ENCODE measurements at places on chromosomes 12 and 14.

DNA sequence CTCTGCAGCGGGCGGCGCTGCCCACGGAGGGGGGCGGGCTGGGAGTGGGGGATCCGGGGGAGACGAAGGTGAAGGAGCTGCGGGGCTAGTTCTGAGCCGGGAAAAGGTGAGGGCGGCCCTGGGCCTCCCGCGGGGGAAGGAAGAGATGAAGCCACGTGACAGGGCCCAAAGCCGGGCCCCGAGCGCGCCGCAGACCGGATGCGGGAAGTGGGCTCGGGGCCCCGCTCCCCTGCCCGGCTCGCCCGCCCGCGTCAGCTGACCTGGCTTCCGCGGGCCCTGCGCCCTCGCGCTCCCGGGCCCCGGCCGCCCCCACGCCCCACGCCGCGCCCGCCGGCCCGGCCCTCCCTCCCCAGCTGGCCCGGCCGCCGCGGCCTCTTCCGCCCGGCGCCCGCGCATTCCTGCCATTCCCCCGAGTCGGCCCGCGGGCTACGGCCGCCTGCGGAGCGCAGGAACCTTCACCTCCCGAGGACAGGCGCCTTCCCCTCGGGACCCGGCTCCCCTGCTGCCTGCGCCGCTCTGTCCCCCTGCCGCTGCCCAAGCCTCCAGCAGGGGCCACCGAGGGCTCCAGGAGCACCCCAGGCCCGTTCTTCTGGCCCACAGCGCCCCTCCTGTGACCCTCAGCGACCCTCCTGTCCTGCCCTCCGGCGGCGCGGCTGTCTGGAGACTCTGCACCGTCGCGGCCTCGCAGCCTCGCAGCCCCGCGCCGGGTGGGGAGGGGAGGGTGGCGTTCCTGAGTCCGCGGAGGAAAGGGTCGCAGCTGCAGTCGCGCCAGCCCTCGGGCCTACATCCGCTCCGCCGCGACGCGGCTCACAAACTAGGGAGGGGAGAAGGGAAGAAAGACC, 20.4 kb downstream of the NINJ2 start:
- DNase-seq = no peak

GRCh38 chr12:49345825-49346658, 646 bp upstream of the DNAJC22 start:
- no peak for DNase-seq

DNA sequence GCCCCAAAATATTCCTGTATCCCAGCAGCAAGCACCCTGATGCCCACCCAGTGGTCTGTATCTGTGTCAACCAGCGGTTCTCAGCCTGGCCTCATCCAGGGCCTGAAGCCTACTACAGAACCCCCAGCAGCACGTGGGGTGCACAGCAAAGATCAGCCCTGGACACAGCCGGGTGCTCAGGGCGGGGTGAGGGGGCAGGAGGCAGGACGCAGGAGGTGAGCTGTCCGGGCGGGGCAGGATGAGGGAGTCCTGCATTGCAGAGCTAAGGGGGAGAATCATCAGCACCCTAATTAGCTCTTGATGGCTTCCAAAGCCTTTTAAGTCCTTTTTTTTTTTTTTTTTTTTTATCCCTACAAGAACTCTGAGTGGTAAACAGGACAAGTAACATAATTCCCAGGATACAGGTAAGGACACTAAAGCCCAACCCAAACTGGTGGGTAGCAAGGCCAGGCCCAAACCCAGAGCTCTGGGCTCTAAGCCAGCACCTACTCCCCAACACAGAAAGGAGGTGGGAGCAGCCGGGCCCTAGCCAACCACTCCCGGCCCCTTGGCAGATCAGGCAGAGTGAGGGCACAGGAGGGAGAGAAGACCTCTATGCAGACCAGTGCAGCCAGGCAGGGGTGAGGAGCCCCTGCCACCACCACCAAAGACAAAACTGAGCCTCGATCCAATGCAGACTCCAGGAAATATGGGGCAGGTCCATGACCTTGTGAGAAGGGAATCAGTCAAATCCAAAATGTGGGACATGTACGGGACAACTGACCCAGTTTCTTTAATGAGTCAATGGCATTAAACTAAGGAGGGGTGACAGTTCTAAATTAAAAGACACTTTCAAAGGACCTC, 32.3 kb upstream of the EIF5 start:
- no peak for DNase-seq

DNA sequence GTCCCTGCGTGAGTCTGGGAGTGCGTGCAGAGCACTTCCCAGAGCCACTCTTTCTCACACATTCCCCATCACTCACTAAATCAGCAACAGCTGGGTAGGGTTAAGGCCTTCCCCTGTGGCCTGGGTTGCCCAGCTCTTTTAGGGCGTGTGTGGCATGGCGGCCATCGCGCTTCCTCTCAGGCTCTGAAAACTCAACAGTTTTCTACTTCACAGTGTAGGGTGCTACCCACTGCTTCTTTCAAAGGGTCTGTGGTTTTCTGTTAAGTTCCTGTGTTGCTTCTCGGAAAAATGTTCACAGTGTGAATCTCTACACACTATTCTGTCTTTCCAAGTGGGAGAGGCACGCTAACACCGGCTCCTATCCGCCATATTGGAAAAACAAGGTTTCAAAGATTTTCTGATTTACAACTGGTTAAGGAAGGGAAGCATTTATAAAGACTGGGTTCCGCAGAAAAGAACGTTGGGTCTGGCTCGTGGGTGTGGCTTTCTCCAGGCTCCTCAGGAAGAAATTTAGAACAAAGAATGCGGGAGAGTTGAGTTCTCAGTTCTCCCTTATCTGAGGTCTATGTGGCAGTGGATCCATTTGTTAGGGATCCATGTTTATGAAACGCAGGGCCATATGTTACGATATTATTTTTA, 34.9 kb upstream of the AEBP2 start:
- DNase-seq = no peak

- no peak for DNase-seq
Observed at GRCh38 chr12:96516472-96517430, 27.4 kb downstream of the CFAP54 start.

DNA sequence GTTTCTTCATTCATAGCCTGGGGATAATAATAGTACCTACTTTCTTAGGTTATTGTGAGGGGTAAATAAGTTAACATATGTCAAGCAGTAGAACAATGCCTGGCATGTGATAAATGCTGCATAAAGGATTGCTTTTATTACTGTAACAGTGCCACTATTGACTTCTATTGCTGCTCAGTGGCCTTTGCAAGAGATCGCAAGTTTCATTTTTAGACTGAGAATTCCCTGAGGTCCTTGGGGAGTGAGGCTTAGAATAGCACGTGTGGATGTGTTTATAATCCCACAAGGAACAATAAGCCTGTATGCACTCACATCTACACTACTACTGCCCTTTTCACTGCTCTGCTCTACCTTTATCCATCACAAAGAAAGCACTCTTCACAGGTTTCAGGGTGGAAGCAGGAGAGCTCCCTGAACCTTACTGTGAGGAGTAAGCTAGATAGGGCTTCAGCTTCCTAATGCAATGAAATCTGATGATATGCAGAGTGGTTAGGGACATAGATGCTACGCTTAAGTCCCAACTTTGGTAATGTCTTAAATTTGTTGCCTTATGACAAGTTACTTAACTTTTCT, 302.6 kb downstream of the SNAPC1 start:
- DNase-seq = no peak

DNA sequence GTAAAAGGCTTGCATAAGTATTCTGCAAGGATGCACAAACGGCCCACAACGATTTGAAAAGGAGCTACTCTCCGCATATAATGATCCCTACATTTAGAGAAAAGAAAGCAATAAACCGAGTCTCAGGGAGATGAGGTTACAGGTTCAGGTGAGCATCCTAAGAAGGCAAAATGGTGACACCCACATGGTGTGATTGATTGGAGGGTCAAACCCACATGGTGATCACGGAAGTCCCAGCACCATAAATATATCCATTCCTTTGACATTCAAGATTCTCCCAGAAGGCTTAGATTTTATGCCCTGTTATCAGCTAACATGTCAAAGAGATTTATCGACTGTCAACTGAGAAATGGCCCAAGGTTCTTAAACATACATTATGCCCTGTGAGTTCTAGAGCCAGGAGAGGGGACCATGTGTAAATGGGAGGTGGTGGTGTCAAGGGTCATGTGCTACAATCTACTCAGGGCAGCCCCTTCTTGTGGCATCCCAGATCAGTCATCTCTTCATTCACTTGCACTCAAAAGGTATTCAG, 282.2 kb downstream of the EMP1 start:
- DNase-seq = no peak

GRCh38 chr12:51307655-51308593, 16.1 kb downstream of the BIN2 start:
- DNase-seq = no peak

GRCh38 chr12:2185751-2186341, 133.1 kb downstream of the CACNA1C start:
- no peak for DNase-seq

DNA sequence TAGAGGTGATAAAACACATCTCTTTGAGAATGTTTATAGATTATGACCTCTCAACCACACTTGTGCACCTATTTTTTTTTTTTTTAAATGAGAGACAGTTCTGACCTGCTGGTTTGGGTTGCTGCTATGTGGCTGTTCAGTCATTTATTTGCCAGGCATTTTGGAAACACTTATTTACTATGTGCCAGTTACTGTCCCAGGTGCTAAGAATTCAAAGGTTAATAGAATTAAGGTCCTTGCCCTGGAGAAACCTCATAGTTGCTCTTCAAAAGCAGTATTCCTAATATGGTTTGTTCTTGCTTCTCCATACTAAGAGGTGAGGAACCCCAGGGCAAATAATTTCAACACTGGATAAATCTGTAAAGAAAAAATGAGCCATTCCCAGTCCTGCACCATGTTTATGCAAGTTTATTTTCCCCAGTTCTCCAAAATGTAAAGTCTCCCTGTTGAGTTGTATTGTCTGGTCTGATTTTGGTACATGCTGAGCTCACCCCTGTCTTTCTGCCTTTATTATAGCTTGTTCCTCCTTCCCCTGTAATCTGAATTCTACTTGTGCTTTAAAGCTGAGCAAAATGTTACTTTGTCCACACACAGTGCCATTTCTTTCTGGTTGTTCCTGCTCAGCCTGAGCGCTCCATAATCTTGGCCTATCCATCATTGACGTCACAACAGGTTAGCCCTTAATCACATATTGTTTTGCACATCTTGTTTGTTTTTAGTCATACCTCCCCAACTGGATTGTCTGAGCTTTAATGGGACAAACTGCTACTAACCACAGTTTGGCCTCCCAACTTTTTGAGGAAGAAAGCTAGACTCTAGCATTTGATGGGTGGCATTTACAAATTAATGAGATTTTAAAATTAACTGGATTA, 56.7 kb downstream of the SRGAP1 start:
- no peak for DNase-seq

GRCh38 chr12:51405801-51406207, 14.6 kb upstream of the GALNT6 start:
- DNase-seq = no peak

DNA sequence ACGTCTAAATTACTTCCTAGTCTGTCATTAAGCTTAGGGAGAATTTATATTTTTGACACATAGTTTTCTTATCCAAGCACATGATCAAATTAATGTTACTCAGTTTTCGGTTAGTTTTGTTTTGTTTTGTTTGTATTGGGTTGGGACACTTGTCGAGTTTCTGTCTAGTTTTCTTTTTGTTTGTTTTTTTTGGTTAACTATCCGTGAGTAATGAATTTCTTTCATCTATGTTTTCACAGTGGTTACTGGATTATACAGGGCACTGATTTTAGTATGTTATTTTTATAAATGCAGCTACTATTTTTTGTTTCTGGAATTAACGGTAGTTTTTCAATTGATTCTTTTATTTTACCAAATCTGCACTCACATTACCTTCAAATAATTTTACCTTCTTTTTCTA, 2.7 kb downstream of the KLRF1 start:
- no peak for DNase-seq

DNA sequence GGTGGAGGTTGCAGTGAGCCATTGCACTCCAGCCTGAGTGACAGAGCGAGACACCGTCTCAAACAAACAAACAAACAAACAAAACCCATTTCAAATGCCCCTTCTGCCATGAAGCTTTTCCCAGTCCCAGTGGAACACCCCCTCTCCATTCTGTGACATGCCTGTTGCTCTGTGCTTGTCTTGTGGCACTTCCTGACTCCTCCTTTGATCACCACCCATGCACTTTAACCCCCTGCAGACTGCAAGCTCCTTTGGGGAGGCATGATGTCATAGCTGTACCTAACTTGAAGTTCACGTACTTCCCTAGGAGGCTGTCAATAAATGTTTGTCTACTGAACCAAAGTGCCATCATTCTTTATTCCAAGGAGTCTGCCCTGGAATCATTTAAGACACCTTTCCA, 64.7 kb downstream of the TMCC3 start:
- DNase-seq = no peak

GRCh38 chr14:82182646-82183045, 649.0 kb upstream of the SEL1L start:
- no peak for DNase-seq

GRCh38 chr14:99476864-99477263, 3.8 kb downstream of the SETD3 start:
- no peak for DNase-seq

All from DMS 273 treated with DMSO at 0.1 percent for 48 hours (cell line).